Fibroblast of the aortic adventitia (primary cell): ENCODE measurements at places on chromosomes 4 and X.

- DNase-seq = peak; percentile 72
Measured at GRCh38 chr4:15400981-15401671, 26.7 kb upstream of the C1QTNF7 start.

DNA sequence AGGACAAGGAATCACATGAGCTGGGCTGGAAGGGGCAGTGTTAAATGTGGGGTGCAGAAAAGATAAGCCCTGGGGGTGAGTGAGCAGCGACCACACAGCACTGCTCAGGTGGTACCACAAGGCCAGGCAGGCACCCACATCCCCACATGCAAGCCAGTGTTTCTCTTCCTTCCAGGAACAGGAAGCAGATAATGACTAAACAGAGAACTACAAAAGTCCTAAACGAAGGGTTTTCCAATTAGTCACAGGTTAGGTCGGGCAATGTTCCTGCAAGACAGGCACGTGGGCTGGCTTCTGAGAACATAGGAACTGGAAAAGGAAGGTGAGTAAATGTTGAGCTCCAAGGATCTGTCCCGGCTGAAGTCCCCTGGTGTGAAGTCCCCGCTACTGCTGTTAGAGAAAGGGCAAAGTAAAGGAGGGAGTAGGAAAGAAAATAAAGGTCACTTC is 19.5 kb downstream of the RELL1 start:
- DNase-seq = peak; percentile 86

DNA sequence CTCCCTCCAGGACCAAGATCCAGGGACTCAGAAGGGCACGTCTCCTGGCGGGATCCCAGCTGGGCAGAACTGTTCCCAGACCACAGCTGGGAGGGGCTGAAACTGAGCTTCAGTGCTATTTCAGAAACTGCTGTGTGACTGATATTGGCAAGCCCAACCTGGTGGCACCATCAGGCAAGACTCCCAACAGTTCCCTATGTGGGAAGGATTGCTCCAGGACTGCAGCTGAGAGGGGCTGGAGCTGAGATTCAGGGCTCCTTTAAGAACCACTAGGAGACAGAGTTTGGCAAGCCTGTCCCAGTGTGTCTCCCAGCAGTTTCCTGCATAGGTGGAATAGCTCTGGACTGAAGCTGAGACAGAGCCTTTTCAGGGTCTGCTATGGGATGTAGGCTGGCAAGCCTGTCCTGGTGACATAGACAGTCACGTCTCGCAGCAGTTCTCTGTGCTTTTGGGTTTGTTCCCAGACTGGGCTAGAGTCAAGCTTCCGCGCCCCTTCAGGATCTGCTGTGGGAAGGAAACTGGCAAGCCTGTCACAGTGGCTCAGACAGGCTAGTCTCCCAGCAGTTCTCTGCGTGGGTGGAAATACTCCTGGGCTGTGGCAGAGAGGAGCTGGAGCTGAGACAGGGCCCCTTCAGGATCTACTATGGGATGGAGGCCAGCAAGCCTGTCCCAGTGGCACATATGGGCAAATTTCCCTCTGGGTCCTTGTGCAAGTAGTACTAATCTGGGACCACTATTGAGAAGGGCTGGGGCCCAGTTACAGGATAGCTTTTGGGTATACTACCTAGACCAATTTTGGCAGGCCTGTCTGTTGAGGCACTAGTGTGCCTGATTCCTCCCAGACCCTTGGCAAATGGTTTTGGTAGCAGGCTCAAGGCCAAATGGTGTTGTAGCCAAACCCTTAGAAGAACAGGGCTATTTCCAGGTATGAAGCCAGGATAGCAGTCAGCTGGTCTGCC is 20.2 kb upstream of the MED14 start:
- DNase-seq = peak; percentile 37

DNA sequence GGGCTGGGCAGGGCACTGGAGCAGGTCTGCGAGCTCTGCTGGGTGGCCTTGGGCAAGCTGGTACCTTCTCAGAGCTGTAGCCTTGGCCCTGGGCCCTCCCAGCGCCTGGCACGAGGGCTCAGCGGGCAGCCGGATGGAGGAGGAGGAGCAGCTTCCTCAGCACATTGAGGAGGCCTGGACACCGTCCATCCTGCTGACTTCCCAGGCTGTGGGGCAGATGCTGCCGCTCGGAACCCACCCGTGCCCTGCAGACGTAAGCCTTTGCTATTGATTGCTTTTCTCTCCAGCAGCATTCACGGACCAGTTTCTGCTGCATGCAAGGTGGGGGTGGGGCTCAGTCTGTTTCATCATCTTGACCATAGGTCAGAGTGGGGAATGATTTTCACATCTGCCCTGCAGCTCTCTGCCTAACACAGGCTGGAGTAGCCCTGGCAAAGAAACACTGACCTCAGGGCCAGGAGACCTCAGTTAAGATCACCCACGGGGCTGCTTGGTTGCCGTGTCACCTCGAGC is 80.7 kb upstream of the PSAPL1 start:
- no peak for DNase-seq

DNA sequence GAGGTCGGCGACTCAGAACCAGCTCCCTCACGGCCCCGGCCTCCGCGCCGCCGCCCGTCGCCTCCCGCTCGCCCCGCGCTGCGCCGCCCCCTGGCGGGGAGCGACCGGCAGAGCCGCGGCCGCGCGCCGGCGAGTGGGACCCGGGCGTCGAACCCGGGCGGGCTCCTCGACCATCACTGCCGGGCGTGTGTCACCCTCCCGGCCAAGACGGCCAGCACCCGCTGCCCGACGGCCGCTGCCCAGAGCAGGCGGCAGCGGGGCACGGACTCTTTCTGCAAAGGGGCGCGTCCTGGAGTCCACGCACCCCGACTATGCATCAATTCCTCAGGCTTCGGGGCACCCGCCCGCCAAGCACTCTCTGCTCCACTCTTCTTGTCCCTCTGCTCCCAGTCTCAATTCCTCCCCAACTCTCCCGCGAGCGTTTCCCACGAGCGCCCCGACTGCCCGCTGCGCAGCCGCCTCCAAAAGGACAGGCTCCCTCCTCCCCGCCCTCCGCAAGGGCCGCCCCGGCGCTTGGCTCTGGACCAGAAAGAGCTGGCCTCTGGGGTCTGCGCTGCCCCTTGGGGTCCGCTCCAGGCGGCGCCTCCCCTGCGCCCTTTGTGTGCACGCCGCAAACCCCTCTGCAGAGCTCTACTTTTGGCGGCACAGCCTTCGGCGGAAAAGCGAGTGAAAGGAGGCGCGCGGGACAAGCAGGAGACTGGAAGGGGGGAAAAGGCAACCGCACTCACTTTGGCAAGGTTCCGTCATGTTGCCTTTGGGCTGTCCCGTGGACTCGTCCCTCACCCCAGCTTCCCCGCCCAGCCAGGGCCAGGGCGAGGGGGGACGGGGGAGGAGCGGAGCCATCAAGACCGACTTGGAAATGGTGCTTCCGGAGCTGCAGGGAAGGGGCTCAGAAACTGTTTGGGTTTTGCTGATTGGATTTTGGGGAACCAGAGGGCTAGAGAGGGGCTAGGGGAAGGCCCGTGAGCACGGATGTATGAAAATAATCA is 1.0 kb downstream of the PDE5A start:
- peak; percentile 80 for DNase-seq

DNA sequence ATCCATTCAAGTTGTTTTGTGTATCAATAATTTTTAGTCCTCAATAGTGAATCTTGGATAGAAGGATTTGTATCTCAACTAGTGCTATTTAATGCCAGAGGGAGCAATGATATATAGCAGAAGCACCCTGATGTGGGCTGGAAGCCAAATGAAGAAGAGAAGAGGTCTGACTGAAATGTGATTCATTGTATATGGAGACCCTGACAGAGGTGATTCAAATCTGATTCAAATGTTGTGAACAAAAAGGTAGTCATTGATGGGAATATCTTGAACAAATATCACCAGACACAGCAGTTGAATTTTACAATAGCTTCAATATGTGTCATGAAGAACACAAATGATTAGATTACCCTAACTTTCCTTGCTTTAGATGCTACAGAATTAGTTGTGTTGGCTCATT is 27.5 kb upstream of the SULT1B1 start:
- peak; percentile 39 for DNase-seq
